ENCODE measurements at places on chromosomes 7 and 10.

- no peak for DNase-seq
These were observed 20.5 kb downstream of the CLEC2L start for GRCh38 chr7:139543801-139544603.

GRCh38 chr10:8300925-8301324 is 246.4 kb downstream of the GATA3 start:
- no peak for DNase-seq

GRCh38 chr7:111159426-111159825 is 68.5 kb downstream of the LRRN3 start:
- no peak for DNase-seq

DNA sequence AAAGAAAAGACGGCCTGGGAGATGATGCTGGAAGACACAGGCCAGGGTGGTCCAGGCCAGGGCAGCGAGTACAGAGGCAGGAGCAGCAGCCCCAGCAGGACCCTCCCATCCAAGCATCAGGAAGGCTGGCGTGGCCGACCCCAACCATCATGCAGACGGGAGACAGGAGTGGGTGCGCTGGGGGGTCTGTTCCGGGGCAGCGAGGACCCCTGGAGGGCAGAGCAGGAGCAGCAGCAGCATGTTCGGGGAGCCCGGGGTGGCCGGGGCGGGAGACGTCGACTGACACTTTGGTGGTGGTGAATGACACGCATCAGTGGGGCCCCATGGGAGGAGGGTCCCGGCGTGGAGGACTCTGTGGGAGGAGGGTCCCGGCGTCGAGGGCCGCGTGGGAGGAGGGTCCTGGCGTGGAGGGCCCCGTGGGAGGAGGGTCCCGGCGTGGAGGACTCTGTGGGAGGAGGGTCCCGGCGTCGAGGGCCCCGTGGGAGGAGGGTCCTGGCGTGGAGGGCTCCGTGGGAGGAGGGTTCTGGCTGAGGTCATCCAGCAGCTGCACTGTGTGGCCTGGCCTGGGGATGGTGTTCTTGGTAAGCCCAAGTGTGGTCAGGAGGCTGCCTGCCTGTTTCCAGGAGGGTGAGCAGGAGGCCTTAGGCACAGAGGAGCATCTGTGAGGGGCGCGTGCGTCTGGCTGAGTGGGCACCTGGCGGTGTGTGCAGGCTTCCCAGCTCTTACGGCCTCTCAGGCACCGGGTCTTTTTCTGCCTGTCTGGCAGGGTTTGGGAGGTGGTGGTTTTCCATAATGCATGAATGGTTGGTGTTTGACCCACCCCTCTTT is 38.9 kb downstream of the FAM20C start:
- no peak for DNase-seq

DNA sequence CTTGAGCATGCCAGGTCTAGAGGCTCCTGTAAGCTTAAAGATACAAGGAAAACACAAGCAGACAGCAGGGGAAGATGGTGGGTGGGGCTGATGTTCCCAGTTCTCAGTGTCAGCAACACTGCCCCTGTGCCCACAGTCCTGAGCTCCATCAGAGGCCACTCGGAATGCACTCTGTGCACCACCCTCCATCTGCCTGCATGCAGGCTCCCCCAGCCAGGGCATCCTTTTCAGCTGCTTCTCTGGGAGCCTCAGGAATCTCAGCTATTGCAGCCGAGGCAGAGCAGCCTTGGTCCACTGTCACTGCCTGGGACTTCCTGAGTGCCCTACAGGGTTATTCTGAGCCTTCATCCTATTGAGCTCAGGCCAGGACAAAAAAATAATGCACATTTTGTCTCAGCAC is 22.2 kb downstream of the LBX1 start:
- no peak for DNase-seq

DNA sequence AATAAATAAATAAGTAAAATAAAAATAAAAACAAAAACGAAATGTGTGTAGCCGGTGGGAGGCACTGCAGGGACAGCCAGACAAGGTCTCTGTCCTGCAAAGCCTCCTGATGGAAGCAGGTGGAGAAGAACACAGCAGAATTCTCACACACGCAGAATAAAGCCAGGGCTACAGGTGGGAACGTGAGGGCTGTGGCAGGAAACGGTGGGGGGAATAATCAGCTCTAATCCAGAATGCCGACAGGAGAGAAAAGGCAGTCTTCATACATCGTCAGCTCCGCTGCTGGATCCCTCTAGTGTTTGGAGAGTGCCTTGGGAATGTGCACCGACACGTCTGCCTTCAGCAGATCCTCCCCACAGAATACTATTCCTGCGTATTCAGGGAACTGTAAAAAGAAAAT is 6.8 kb upstream of the SNX8 start:
- DNase-seq, result no peak

- DNase-seq, result no peak
These were observed 1.7 kb downstream of the RALA start for GRCh38 chr7:39624935-39625694.

GRCh38 chr10:29612657-29613056 is 22.1 kb downstream of the SVIL start:
- DNase-seq, result no peak

DNA sequence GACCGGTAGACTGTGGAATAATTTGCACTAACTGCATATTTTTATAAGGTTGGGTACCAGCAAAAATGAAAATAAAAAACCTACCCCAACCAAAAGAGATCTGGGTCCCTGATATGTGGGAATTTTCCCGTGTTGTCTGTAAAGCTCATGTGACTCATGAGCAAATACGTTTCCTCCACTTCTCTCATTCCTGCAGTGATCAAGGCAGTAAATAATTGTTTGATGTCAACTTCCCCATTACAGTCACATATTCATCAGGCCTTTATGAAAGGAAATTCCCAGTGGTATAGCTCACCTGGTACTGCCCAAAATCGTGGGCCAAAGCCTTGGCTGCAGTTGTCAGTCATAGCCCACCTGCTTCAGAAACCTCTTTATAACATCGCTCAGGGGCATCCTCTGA is 166.0 kb upstream of the ANK3 start:
- DNase-seq, result no peak

DNA sequence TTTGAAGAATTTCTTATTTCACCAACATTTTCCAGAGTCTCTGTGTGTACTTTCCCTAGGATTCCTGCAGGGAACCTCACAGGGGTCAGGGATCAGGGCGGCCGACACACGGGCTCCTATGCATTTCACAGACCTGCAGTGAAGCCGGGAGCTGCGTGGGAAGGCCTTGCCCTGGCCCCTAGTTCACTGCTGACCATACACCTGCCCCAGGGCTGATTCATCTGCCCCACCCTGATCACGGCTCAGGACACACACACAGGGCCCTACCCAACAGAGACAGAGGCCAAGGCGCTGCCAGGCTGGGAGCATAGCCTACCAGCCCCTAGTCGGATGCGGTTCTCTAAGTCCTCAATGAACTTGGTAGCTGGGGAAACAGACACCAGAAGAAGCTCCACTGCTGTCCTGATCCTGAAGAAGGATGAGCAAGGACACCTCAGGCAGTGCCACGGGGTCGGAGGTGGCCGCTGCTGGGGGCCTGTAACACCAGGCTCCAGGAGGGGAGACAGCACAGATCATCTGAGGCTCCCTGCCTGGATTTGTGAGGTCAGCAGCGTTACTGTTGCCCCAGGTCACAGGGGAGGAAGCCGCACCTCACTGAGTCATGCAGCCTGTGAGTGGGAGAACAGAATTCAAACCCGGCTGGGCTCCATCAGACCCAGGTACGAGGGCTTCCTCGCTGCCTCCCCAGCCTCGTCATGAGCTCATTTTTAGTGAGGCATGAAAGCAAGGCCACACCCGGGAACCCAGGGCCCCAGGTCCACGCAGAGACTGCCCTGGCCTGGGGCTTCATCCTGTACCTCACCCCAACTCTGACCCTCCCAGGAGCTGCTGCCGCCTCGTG is 278.8 kb upstream of the PPP2R2D start:
- no peak for DNase-seq

DNA sequence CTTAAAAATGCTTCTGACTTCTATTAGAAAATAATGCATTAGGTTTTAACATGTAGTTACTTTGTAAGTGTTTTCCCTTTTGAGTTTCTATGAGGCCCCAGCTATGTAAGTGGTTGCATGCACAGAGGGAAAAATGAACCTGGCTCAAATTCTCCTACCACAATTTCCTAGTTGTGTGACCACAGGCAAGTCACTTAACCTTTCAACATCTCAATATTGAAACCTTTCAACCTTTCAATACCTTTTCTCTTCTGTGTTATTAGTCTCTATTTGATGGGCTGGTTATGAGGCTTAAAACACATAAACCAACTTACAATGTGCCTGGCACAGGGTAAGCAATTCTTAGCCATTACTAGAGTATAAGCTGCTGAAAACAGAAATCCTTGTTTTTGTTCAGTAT is 203.0 kb downstream of the KCND2 start:
- no peak for DNase-seq

- DNase-seq, result no peak
These were observed 13.3 kb upstream of the PIP4K2A start for GRCh38 chr10:22727663-22728062.

GRCh38 chr10:71968553-71969474 is 4.6 kb downstream of the CHST3 start:
- no peak for DNase-seq

GRCh38 chr10:18542832-18543231 is 108.6 kb downstream of the NSUN6 start:
- DNase-seq, result no peak

- no peak for DNase-seq
These were observed 73.8 kb upstream of the BMPER start for GRCh38 chr7:33831389-33832141.

GRCh38 chr10:100518761-100519241 is 860 bp downstream of the SEC31B start:
- DNase-seq, result peak; percentile 56

- DNase-seq, result no peak
These were observed 2.5 kb downstream of the VOPP1 start for GRCh38 chr7:55569797-55570196.

DNA sequence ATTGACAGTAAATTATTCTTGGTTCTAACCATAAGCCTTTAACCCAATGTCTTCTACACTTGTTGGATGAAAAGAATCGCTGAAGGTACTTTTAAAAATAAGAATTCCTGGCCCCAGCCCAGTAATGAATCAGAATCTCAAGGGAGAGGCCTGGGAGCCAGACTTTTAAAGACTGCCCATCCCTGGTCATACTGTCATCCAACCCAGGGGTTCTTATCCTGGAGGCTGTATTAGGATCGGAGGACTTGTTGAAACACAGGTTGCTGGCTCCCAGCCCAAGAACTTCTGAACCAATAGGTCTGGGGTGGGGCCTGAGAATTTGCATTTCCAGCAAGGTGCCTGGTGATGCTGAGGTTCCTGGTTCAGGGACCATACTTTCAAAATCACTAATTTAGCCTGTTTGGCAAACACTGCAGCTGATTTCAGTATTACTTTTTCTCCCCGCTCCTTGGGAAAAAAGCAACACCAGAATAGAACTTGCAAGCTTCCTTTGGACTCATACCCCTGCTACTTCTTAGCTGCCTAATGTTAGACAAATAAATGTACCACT is 79.5 kb upstream of the FAM133B start:
- DNase-seq, result no peak

DNA sequence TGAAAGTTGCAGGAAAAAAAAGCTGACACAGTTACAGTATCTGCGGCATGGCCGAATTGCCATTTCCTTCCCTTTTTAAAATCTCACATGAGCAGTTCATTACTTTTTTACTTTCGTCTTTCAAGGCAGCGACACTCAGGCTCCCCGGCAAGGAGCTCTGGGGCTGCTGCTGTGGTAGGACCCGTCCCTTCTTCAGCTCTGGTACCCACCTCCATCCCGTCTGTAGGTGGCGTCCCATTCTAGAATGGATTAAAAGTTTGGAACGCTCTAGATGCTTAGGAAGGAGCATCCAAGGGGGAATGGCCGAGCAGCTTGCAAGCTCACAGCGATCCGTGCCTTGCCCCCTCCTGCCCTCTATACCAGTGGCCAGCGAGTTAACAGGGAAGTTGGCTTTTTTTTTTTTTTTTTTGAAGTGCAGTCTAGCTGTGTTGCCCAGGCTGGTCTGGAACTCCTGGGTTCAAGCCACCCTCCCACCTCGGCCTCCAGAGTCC is 22.8 kb upstream of the TTYH3 start:
- no peak for DNase-seq

- DNase-seq, result no peak
These were observed 52.7 kb upstream of the VIPR2 start for GRCh38 chr7:159197066-159197975.
